Ascending aorta (tissue), 2 donors: ENCODE measurements at places on chromosomes 16 and 17. TPM values are rescaled to one million over a fixed set of nuclear protein-coding genes. Genes with fewer than 3 reads are reported as not detected.
A peak's percentile ranks its signal among the peaks of the same experiment; 100 is the strongest.

DNA sequence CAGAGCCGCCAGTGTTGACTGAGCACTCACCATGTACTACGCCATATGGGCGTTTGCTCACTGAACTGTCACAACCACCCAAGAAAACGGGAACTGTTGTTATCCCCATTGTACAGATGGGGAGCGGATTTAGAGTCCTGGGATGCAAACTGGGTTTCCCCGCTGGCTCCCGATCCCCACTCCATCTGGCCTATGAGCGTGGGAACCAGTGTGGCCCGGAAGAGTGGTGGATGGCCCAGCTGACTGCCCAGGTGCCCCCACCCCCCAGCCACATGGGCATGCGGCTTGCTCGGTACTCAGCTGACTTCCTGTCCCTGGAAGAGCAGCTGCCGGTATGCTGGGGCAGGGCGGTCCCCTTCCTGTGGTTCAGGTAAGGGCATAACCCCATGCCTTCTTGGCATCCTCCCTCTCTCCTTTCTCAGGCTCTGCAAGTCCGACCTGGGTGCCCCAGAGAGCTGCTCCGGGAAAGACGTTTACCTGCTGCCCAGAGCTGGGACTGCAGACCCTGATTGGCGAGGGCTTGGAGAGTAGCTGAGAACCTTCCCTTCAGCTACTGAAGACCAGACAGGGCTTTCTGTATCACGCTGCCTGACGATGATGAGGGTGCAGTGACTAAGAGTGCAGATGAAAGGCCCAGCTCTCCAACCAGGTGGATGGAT, 16.2 kb downstream of the SOCS3 start:
- no peak for DNase-seq

DNA sequence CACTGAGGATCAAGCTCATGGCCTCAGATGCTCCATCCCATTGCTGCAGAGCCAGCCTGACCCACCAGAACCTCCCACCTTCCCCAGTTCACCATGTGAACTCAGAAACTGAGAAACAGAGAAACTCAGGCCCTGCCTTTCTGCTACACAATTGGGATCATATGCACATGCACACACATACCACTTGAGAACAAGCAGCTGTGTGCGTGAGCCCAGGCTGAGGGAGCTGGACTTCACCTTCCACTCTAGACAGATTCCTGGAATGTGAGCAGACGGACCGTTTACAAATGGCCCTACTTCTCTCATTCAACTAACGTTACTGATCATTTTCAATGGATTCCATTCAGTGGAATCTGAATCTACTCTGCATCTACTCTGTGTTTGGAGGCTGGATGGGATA, 1.7 kb upstream of the SPEM2 start:
- DNase-seq, result no peak

- DNase-seq, result no peak
Measured at GRCh38 chr16:24051125-24051524, 205.0 kb upstream of the CACNG3 start.

GRCh38 chr17:10821054-10821453, 16.8 kb downstream of the PIRT start:
- no peak for DNase-seq

DNA sequence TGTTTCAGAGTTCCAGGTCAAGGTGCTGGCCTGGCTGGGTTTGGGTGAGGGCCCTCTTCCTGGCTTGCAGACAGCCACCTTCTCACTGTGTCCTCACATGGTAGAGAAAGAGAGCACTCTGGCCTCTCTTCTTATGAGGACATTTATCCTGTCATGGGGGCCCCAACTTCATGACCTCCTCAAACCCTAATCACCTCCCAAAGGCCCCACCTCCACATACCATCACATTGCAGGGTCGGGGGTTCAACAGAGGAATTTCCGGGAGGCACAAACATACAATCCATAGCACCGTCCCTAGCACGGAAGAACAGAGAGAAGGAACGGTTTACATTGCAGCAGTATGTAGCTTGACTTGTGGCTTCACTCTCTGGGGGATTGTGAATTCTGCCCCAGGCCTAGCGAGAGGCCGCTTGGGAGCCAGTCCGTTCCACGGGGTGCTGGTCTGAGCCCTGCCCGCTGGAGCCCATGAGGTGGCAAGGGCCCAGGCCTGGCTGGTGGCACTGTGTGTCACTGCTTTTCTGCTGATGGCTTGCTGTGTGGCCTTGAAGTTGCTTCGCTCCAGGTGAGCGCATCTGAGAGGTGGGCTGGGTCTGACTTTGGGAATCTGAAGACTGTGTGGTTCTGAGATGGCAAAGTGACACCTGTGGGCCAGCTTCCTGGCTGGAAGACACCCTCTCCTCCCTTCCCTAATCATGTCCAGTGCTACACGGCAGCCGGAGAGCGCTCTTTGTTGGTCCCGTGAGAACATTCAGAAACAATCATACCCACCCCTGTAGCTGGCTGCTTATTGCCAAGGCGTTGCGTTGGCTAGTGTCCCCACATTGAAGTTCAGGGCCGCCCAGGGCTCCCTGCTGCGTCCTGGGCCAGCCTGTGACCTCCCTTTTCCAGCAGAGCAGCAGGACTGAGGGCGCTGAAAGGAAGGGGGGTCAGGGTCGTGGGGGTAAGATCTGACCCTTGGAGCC, 98.3 kb downstream of the CMIP start:
- no peak for DNase-seq

DNA sequence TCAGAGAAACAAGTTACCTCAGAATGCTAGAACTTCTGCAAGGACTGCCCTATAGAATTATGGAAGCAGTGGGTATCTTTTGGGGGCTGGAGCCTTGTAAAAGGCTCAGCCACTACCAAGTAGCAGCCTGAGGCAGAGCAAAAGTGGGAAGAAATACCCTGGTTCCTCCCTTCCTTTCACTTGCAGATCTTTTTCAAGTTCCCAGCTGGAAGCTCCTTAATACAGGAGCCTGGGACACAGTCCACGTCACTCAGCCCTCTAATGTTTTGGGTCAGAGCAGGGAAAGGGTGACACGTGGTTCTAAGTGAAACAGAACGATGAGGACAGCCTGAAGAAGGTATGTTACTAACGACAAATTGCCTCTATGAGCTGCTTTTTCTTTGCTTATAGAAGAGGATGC, 93.1 kb downstream of the CNTNAP4 start:
- no peak for DNase-seq

- no peak for DNase-seq
Measured at GRCh38 chr17:4492721-4493561, 5.7 kb upstream of the SPNS2 start.

DNA sequence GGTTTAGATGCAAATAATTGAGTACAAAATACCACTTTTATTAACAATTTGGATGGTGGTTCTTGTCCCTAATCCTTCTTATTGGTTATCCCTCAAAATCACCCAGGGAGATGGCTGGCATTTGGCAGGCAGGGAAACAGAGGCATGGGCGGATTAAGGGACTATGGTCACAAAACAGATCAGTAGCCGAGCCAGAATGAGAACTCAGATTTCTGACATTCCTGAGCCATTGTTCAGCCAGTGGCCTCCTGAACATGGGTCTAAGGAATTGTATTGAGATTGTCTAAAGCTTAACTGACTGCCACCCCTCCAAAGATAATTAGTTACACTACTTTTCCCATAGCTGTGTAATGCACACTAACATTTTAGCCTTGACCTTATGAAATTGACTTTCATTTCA, 88.4 kb downstream of the CHD9NB start:
- no peak for DNase-seq

DNA sequence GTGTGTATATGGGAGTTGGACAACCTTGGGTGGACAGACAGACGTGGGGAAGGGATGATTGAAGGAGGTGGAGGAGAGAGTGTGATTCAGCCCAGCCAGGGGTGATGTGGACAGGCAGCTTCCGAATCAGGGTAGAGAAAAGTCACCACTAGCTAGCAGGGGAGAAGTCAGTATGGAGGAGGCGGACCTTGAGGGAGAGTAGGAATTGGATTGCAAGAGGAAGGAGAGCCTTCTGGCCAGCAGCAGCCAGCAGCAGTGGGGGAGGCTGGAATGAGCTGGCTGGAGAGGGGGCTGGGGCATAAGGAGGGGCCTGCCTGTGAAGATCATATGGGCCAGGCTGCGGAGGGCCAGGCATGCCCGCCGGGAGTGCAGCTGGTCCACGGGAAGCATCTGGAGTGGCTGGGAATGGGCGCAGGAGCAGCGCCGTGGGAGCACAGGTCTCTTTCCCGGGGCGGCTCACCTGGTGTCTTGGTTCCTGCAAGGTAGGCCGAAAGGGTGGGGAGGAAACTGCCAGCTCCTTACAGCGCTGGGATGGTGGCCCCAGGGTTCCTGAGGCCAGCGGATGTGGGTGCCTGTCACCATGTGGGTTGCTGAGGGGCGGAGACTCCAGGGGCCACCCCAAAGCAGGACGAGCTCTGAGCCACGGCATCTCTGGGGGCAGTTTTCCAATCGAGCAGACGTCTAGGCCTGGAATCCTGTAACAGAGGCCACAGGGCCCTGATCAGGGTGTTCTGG, 235.3 kb downstream of the SEC14L1 start:
- no peak for DNase-seq

- DNase-seq, result no peak
Measured at GRCh38 chr17:2750721-2751120, 1.3 kb upstream of the CCDC92B start.

- peak; percentile 45 for DNase-seq
Measured at GRCh38 chr16:66845791-66846221, 1.6 kb downstream of the CA7 start.

- no peak for DNase-seq
Measured at GRCh38 chr17:41792845-41793783, 6.6 kb upstream of the JUP start.

DNA sequence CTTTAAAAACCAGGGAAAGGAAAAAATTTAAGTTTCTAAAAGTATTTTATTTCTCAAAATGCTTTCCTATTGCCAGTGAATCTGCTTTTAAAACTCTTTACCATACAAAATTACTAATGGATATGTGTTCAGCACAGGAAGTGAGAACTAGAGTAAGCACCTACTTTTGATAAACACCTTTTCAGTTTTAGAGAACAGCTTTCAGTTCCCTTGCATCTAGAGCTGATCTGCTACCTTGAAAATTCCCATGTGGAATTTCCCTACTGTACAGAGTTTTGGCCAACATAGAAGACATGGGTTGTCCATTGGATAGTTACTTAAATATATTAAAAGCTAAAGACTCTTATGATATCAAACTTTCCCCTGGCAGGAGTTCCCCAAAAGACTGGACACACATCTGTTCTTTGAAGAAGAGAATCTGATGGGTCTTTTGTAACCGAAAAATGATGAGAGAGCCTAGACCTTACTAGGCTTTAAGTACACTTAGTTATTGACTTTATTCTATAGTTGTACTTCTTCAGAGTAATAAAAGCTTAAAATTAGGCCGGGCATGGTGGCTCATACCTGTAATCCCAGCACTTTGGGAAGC, 112.1 kb upstream of the CNTNAP4 start:
- DNase-seq, result no peak

GRCh38 chr16:1323296-1324239, 9.9 kb upstream of the BAIAP3 start:
- DNase-seq, result no peak

The PRCD gene
- total RNA-seq, result 0.43 TPM

The AKAP1 gene
- total RNA-seq, result 127 TPM

The CIBAR2 gene
- not detected for total RNA-seq
